ENCODE measurements at places on chromosomes 7 and 10.

GRCh38 chr10:50936335-50936734 is 50.9 kb upstream of the A1CF start:
- no peak for DNase-seq

GRCh38 chr7:116455009-116455408 is 44.5 kb upstream of the CAV2 start:
- DNase-seq: no peak

DNA sequence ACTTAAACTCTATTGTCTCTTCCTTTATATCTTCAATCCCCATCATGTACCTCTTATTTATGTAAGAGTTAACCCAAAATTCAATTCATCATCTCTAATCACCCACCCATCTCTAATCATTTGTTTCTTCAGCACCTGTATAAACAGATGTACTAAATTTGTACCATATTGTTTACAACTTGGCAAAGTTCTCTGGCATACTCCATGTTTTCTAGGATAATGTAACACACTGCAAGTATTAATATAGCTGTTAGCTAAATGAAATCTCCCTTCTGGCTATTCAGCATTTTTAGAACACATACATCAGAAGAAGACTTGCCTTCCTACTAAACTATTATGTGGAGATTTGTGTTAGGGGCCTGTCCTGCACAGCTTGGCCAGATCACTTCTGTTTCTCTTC is 33.1 kb downstream of the MALSU1 start:
- no peak for DNase-seq

- no peak for DNase-seq
Measured at GRCh38 chr7:33024189-33024757, 38.3 kb downstream of the NT5C3A start.

DNA sequence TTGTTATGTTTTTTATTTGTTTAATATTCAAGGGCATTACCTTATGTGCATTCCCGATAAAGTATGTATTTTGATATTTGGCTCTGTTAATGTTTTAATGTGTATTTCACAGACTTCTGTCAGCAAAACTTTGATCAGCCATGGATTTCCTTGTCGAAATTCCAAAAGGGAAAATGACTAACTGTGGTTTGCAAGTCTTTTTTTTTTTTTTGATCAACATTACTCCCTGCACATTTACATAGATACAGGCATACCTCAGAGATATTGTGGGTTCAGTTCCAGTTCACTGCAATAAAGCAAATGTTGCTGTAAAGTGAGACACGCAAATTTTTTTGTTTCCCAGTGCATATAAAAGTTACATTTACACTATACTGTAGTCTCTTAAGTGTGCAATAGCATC is 351.9 kb downstream of the CXCL12 start:
- DNase-seq: no peak

DNA sequence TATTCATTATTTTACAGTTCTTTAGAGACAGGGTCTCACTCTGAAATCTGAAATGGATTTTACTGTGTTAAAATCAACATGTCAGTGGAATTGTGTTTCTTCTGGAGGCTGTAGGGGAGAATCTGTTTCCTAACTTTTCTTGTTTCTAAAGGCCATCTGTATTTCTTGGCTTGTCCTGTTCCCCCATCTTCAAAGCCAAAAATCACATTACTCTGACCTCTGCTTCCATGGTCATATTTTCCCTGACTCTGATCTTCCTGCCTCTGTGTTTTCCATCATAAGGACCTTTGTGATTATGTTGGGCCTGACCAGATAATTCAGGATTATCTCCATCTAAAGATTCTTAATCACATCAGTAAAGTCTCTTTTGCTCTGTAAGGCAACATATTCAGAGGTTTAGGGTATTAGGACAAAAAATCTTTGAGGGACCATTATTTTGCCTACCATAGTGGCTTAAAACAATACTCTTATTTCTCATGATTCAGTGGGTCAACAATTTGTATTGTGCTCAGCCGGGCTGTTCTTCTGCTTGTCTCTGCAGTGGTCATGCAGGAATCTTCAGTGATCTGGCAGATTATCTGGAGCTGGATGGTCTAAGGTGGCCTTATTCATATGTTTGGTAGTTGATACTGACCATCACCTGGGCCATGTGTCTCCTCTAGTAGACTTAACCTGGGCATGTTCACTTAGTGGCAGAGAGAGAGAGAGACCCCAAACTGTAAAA is 5.7 kb downstream of the ANLN start:
- DNase-seq: no peak

GRCh38 chr10:63553473-63553872 is 32.3 kb downstream of the REEP3 start:
- no peak for DNase-seq

DNA sequence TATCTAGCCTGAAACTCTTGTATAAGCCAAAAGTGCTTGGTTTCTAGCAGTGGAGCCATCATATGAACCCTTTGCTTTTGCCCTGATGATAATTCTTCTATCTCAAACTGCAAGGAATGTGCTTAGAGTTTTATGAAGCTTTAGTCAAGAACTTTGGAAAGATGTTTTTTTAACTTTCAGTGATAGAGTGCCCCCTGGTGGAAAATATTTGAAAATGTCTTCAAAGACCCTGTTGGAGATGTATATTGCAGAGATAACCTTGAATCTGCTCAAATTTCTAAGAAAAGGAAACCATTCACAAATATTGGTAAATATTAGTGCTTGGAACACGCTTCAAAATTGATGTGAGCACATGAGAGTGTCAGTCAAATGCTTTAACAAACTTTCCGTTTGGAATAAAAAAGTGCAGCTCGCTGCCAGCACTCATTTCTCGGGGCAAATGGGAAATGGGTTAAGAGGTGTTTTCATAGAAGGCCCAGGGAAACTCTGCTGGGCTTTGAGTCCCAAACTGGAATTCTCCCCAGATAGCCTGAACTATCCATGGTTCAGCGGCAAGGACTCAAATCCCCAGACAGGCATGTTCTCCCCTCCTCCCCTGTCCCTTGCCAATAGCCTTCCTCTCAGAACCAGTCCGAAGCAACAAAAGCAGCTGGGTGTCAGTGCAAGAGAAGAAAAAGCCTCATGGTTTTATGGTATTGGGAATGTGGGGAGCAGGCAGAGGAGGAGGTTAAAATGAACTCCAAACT is 129.3 kb downstream of the MYOF start:
- no peak for DNase-seq

DNA sequence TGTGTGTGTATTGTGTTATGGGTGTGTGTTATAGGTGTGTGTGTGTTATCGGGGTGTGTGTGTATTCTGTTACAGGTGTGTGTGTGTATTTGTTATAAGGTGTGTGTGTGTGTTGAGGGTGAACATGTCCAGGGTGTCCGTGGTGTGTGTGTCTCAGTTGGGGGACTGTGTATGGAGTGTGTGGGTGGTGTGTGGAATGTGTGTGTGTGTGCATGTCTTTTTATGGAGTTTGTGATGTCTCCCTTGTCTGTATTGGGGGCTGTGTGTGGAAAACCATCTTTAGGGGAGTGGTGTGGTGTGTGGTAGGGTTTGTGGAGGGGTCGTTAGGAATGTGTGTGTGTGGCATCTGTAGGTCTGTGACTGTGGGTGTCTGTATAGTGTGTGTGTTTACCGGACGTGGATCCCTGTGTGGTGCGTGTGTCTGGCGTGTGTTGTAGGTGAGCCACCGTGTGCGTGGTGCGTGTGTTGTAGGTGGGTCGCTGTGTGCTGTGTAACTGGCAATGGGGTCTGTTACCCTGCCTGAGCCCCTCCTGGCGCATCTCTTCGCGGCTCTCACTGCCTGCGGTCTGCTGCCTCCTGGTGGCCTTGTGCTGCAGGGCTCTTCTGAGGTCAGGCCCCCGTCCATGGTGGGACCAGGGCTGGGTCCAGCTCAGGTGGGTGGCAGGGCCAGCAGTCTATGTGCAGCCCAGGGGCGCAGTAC is 61.7 kb downstream of the PALD1 start:
- no peak for DNase-seq

- no peak for DNase-seq
Measured at GRCh38 chr10:104406715-104407650, 53.4 kb downstream of the CFAP58 start.
